ENCODE measurements at places on chromosomes 12 and 14.

GRCh38 chr12:75713434-75713833, 202.0 kb upstream of the KRR1 start:
- DNase-seq = no peak

- no peak for DNase-seq
Measured at GRCh38 chr12:104524034-104524832, 67.5 kb downstream of the CHST11 start.

DNA sequence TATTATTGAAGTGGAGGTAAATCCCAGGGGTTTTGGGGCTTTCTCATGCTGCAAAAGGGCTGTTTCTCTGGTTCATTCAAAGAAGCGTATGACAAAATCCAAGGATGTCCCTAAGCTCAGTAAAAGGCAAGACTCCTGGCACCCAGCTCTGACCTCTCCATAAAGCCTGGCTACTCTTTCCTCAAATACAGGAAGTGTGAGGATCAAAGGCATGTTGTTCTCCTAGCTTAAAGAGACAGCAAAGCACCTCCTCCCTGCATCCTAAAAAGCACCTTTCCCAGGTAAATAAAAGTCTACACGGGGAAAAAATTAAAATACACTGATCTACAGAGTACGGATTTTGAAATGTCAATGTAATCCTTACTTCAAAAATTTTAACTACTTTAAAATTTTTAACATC, 118.6 kb downstream of the LMNTD1 start:
- DNase-seq = no peak

GRCh38 chr12:10722905-10723746, at the start of gene YBX3:
Gene YBX3 (minus strand): TSS chr12:10723323. CDS start chr12:10723111, 212 bp downstream.
- DNase-seq = peak; percentile 39

GRCh38 chr14:56976211-56976610, 165.9 kb upstream of the OTX2 start:
- DNase-seq = no peak

GRCh38 chr12:49985981-49986380, 13.2 kb downstream of the AQP6 start:
- DNase-seq = no peak

- DNase-seq = no peak
Measured at GRCh38 chr12:97899956-97900355, 437.4 kb downstream of the RMST start.

DNA sequence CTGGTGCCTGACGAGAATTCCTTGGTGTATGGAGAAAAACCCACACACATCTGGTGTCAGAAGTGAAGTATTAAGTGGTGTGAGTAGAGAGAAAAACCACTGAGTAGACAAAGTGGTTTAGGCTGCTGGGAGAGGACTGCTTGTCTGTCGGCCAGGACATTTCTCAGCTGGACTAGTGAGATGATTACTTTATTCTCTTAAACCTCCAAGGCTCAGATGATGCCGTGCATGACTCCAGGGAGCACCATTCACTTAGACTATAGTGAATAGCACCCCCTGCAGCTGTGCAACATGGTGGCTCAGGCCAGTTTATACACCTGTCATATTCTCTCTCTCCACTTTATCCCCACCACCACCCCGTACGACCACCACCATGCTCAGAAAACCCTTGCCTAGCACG, 28.5 kb upstream of the NFYB start:
- no peak for DNase-seq

DNA sequence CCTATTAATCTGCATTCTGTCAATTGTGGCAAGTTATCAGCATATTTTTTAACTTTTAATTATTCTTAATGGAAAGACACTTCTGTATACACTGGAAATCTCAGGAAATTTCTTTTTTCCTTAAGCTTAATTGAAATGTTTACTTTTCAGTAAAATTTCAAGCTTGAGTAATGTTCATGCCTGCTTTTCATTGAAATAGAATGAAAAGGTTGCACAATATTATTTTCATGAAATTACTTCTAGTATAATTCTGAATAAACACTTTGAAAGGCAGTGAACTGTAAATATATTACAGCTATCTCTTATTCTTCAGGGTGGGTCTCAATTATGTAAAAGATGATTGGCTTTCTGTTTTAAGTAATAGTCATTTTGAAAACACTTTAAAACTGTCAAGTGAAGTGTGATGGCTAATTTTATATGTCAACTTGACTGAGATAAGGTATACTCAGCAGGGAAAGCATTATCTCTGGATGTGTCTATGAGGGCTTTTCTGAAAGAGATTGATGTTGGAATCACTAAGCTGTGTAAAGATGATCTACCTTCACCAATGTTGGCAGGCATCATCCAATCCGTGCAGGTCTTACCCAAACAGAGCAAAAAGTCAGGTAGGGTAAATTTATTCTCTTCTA, 29.9 kb downstream of the CLEC2D start:
- DNase-seq = peak; percentile 28

DNA sequence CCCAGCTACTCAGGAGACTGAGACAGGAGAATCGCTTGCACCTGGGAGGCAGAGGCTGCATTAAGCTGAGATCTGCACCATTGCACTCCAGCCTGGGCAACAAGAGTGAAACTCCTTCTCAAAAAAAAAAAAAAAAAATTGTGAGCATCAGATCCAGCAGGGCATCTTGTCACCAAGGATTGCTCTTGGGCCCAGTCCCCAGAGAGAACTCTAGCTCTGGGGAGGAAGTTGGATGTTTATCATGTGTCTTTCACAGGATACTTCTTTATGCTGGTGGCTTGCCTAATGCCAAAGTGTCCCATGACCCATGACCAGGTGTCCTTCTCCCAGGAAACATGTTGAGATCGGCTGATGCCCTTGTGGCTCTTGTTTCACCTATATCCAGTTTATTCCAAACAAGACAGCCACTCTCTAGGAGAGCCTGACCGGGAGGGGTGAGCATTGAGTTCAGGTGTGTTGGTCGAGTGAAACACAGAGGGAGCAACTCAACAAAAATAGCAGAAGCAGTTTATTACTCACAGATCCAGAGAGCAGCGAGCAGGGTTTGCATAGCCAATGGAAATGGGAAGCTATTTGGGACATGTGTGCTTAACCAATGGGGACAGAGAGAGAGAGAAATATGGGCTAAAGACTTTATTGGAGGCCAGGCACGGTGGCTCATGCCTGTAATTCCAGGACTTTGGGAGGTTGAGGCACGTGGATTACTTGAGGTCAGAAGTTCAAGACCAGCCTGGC, 6.6 kb upstream of the TCHP start:
- DNase-seq = no peak

DNA sequence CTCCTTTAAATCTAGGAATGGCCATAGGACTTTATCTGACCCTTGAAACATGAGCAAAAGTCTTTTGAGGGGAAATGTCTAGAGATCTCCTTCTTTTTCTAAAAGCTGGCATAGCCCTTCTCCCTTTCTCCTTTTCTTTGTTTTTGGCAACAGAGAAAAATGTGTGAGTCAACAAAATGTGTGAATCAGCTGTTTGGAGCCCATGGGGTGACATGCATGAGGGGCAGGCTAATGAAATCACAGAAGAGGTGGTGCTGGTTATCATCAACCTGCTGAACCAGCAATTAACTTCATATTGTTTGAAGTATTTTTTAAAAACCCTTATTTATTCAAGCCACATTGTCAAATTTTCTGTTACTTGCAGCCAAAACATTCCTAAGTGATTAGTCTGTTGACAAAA, 132.3 kb downstream of the CCDC59 start:
- no peak for DNase-seq

DNA sequence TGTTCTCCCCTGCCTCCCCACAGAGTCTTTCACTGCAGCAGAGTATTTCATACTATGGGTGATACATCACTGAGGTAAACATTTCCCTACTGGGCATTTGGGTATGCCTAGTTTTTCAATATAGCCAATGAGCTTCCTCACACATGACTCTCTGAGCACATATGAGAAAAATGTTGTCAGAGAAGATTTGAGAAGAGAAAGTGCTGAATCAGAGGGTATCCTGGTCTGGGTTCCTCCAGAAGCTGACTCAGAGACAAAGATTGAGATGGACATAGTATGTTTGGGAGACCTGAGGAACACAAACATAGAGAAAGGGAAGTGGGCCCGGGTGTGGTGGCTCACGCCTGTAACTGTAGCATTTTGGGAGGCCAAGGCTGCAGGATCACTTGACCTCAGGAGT, 12.6 kb downstream of the SLC8B1 start:
- no peak for DNase-seq

DNA sequence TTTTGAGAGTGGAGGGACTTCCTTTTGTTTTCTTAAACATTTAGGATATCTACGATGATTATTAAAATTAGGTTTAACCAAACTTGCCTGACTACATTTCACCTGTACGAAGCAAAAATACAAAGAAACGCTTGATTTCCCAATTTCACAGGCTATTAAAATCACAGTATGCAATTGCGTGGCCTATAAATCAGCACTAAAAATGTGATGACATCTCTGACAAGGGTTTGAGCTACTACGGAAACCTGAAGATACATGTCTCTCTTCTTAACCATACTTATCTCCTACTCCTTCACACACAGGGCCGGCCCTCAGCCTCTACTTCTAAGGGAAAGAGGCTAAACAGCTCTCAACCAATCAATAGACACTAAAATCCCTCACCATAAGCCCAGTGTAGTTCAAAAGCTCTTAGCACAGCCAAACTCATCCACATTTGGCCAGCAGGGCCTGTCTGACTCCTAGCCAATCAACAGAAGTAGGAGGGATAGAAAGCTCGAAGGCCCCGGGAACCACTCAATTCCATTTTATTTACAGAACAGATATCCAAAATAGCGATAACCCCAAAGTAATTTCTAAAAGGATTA, 137.3 kb downstream of the FOXN3 start:
- DNase-seq = no peak

DNA sequence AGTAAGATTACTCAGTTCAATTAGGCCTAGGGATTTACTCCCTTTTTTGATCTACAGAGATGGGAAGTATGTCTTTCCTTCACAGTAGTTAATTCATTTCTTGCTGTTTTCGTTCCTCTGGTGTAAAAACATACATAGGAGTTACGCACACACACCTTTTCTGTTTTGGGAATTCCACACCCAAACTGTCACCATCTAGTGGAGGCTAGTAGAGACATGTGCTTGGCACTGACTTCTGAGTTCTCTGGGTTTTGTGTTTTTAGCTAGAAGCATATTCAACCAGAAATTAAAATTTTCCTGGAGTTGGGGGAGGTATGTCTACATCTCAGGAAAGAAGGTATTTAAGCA, 1.4 kb downstream of the SUSD6 start:
- no peak for DNase-seq

DNA sequence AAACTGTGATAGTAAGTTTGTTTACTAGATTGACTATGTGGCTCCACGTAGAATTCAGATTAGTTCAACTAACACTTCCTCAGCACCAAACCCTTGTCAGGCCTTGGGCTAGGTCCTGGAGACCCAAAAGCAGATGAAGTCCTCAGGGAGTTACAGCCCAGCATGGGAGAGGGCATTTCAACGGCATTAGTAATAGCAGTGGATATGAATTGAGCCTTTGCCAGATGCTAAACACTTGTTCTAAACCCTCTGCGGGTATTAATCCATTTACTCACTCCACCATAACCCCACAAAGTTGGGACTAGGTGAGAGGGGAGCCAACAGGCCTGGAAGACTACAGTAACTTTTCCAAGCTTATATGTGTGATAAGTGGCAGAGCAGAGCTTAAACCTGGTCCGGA, 714.6 kb downstream of the DIO2 start:
- DNase-seq = no peak

DNA sequence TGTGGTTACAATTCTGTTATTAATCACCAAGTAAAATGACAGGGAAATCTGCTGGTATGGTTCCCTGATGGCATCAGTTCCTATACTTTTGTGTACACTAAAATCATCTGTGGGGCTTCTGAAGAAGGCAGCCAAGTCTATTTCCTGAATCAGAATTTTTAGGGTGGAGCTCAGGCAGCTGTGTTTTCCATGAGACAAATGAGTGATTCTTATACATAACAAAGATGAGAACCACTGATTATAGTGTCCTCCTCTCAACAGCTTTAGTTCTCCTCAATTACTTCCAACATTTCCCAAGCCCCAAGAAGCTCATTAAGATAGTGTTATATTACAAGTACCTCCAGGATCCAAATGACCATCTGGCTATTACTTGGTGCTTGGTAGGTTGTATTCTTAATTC, 64.5 kb upstream of the USP44 start:
- no peak for DNase-seq

DNA sequence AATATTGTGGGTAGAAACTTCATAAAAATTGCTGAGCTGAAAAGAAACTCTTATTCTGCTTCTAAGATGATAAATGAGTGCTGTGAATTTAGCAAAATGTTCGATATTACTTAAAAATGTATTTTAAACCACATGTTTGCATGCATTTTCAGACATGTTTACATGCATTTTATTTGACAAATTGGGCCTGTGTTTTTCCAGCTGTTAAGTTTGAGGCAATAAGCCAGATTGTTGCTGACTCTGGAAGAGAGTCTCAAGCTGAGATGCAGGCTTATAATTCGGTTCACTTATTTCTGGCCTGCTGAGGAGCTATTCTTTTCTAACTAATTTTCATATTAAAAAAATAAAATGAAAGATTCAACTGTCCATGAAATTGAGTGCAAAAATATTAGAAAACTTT, 110.1 kb downstream of the SYNE2 start:
- no peak for DNase-seq

- DNase-seq = no peak
Measured at GRCh38 chr12:6956021-6956727, 5.0 kb downstream of the PTPN6 start.

DNA sequence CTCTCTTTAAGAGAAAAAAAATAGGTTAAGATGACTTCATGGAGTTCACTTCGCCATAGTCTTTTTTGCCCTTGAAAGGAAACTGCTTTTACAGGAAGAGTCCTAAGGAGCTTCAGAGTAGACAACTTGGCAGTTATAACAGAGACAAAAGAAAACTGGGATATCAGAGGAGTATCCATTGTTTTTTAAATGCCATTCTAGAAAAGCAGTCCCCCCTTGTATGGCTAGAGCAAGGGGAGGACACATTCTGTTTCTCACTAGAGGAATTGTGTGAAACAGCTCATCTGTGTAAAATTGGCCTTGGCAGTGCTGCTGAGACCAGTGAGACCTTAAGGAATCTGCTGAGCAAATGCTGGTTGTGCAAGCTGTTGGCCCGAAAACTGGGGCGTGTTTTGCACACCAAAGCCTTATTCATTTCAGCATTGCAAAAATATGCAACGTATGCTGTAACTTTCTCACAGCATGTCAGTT, 128.0 kb downstream of the GPR135 start:
- no peak for DNase-seq

DNA sequence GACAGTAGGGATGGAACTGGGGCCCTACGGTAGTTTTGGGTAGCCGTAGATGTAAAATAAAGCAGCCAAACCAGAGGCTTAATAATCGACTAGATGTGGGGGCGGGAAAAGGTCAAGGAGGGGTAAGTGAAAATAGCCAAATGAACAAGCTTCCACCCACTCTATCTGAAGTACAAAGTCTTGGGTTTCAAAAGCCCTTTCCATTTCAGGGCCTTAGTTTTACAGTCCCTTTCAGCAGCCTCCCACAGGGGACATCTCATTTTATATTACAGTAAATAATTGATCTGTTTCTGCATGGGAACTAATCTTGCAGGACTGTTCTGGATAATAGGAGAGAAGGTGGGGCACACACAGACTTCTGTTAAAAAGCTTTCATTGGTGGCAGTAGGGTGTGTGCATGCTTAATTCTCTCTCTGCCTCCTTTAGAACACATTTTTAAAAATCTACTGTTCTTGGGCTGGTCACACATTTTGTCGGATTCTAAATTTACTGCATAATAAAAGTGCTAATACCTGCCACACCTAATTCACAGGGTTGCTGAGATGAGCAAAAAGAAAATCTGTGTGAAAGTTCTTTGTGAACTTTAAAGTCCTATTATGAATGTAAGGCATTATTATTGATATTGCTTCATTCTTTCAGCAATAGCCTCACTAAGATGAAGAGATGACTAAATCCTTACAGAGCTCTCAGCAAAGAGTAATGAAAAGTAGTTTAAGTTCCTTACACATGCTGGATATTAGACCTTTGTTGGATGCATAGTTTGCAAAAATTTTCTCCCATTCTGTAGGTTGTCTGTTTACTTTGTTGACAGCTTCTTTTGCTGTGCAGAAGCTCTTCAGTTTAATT, 104.6 kb downstream of the ITPR2 start:
- DNase-seq = no peak

Data from putamen (tissue), 1 donor.